GM23248 (cell line): ENCODE measurements at places on chromosomes 1 and 21. TPM values are rescaled to one million over a fixed set of nuclear protein-coding genes. Genes with fewer than 3 reads are reported as not detected.
A peak's percentile ranks its signal among the peaks of the same experiment; 100 is the strongest.

GRCh38 chr1:227059076-227059475 is 119.0 kb downstream of the COQ8A start:
- DNase-seq: no peak

- DNase-seq: no peak
These were observed 19.9 kb downstream of the ABCA4 start for GRCh38 chr1:94100785-94101612.

Gene INSRR
- not detected in 2 replicates for total RNA-seq

Gene ARF1
- total RNA-seq: 259 and 292 TPM in 2 replicates

Gene RNF2
- 13.8 and 18.2 TPM in 2 replicates for total RNA-seq

- DNase-seq: no peak
These were observed 485.9 kb downstream of the OMA1 start for GRCh38 chr1:58060559-58061170.

DNA sequence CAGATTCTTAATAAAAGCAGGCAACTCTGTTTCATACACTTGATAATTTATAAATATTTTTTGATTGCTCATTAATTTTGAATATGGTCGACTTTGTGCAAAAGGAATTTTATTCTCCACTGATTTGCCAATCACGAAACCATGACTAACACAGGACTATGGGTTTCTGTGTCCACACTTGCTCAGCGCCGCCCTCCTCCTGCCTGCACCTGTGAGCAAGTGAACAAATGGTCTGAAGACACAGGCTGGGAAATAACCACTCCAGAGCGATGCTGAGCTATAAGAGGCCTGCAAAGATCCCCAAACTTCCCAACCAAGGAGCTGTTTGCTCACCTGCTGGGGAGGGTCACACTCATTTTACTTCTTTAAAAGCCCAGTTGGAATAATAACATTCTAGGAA is 19.6 kb downstream of the ABCB10 start:
- DNase-seq: no peak

DNA sequence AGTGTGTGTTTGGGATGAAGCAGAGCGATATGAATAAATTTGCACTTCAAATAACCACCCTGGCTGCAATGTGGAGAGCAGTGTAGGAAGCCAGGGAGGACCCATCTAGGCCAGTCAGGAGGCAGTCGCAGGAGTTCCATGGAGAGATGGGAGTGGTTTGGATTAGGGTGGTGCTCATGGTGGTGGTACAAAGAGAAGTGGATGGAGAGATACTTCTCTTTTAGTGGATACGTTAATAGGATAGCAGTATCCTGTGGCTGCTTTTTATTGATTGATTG is 58.2 kb downstream of the MAN1C1 start:
- DNase-seq: no peak

DNA sequence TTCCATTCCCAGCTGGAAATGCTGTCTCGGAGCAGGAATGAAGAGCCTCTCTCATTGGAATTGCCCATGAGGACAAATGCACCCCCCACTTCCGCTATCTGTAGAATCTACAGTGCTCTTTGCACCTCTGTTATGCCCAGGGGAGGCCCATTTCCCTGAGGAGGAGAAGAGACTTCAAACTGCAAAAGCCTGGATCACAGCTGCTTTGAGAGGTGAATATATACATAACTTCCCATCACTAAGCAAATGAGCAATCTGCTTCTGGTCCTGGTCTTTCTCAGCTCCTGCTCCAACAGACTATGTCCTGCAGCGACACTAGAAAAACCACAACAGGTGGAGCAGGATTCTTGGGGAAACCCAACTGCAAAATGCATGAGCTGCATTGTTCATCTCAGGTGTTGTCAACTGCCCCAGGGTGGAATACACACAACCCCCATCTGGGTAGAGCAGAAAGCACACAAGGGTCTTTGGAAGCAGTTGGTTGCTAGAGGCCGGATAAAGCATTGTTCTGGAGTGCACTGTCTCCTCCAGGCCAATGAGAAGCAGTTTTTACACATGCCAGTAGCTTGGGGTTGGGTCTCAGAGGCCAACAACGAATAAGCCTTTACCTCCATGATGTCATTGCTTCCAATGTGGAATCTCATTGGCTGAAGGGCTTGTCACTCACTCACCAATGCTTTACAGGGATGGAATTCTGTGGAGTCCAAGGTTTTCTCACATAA is 67.7 kb upstream of the RAB4A start:
- DNase-seq: peak; percentile 45

DNA sequence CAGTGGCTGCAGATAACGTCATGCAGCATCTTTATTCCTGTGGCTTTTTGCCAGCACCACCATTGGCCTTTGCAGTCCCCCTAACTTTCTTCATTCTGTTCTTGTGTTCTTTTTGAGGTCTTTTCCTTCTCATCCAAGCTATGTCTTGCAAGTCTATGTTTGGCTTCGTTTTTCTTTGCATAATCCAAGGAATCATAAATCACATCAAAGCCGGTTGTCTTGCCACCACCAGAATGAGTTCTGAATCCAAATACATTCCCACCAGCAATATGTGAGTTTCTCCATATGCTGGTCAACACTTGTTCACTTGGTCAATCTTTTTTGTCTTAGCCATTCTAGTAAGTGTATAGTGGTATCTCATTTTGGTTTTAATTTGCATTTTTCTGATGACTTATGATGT is 70.6 kb upstream of the AK4 start:
- no peak for DNase-seq

GRCh38 chr1:201766131-201766866 is 62.7 kb upstream of the IPO9 start:
- DNase-seq: peak; percentile 98

DNA sequence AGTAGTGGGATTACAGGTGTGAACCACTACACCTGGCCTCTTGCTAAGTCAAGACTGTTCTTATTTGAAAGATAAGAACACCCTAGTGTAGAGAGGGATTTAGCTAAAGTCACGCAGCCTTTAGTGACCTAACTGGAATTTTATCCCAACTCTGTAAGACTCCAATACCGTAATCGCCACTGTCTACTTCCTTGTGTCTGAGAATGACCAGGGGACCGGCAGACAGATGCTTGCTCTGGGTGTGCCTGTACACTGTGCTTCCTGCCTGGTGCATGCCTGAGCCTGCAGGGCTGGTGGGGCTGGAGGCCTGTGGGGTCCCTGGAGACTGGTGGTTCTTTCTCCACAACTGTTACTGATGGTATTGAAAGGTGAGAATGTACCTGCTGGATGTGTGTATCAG is 15.3 kb downstream of the MFSD2A start:
- no peak for DNase-seq

Gene RGSL1
- total RNA-seq: not detected in 2 replicates

GRCh38 chr1:19210772-19211549 is 895 bp upstream of the UBR4 start:
- DNase-seq: peak; percentile 46

- DNase-seq: peak; percentile 43
These were observed 87.7 kb downstream of the TGFBR3 start for GRCh38 chr1:91798241-91798648.

GRCh38 chr1:197152662-197153061 is 6.2 kb upstream of the ASPM start:
- no peak for DNase-seq

- DNase-seq: peak; percentile 97
These were observed 10.5 kb upstream of the SRP9 start for GRCh38 chr1:225766967-225767633.

Gene HAO2
- not detected in 2 replicates for total RNA-seq

Gene IFI44
- 3.7 and 4.3 TPM in 2 replicates for total RNA-seq

- no peak for DNase-seq
These were observed 93.6 kb downstream of the NFIA start for GRCh38 chr1:61175976-61176375.

- DNase-seq: no peak
These were observed 1043.6 kb upstream of the ADGRL4 start for GRCh38 chr1:80050085-80050484.

DNA sequence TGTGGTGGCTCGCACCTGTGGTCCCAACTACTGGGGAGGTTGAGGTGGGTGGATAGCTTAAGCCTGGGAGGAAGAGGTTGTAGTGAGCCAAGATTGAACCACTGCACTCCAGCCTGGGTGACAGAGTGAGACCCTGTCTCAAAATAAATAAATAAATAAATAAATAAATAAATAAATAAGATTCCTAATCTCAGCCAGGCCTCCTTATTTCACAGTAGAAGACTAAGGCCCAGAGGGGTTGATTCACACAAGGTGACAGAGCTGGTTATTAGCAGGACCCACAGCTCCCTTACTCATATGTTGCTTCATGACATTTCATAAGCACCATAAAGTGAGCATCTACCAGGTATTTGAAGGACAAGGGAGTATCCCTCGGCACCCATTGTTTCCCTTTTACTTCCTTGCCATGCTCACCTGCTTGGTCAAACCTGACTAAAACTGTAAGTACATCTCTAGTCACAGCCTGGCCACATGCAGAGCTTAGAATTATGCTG is 32.7 kb downstream of the ALG14 start:
- no peak for DNase-seq

- DNase-seq: no peak
These were observed 56.1 kb upstream of the DMRTB1 start for GRCh38 chr1:53402891-53403655.

DNA sequence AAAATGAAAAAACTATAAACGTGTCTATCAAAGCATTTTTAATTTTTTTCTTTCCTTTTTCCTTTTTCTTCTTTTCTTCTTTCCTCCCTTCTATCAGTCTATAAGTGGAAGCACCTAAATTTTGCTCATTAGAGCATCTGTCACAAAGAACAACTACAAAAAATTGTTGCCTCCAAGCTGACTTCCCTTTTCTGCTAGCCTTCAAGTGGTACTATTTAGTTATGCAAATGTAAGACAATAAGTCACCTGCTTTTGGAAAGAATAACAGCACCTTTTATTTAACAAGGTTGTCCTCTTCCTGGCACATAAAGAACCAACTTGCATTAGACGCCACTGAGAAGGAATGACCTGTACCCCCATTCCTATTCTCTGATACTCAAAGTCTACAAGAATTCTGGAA is 45.0 kb upstream of the C1orf53 start:
- no peak for DNase-seq

Gene GCSAML
- total RNA-seq: not detected in 2 replicates

Gene ARHGEF19
- 8.6 and 12.1 TPM in 2 replicates for total RNA-seq

GRCh38 chr21:33069243-33069642 is 698 bp upstream of the OLIG1 start:
- no peak for DNase-seq

Gene MCOLN3
- total RNA-seq: 0.51 and 0.54 TPM in 2 replicates
